ENCODE measurements at places on chromosomes 7 and 10. TPM values are rescaled to one million over a fixed set of nuclear protein-coding genes. Genes with fewer than 3 reads are reported as not detected.

GRCh38 chr10:72593963-72594362 lies 31.9 kb downstream of the MICU1 start:
- DNase-seq: no peak

GRCh38 chr10:58973235-58973595 lies 203.2 kb upstream of the PHYHIPL start:
- no peak for DNase-seq

The SUFU gene
- 14.7 TPM for total RNA-seq

The SAMD9L gene
- not detected for total RNA-seq

The NUTM2E gene
- 0.09 TPM for total RNA-seq

DNA sequence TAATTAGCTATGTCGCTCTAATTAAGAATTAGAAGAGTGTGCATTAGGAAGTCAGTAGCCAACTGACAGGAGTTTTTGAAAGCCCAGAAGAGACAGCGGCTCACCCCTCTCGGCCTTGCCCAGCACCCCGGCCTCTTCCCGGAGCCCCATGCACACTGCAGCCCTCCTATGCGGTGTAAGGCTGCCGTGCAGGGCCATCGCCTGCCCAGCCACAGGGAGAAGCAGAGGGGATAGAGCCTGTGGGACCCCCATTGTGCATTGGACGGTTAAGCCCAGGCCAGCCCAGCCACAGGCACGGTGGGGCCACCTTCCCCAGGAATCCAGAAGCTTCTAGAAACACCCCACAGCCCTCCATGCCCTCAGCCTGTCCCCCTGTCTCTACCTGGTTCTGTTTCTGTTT lies 569.7 kb upstream of the MKI67 start:
- DNase-seq: peak; percentile 40

The EPO gene
- total RNA-seq: 0.58 TPM

The KLF14 gene
- total RNA-seq: not detected

- no peak for DNase-seq
Measured at GRCh38 chr10:107966826-107967225, 802.3 kb upstream of the SORCS1 start.

The NRP1 gene
- 1.9 TPM for total RNA-seq

The CXCL12 gene
- total RNA-seq: 0.09 TPM

The PCDH15 gene
- 0.17 TPM for total RNA-seq

- DNase-seq: no peak
Measured at GRCh38 chr7:21898265-21898930, 47.3 kb downstream of the CDCA7L start.

- DNase-seq: no peak
Measured at GRCh38 chr10:102632394-102633111, 11.7 kb upstream of the TRIM8 start.

GRCh38 chr10:129335942-129336341 lies 131.1 kb upstream of the MGMT start:
- DNase-seq: no peak

The NUTM2A gene
- 0.69 TPM for total RNA-seq

GRCh38 chr10:119191881-119192280 lies 13.3 kb upstream of the PRDX3 start:
- no peak for DNase-seq

DNA sequence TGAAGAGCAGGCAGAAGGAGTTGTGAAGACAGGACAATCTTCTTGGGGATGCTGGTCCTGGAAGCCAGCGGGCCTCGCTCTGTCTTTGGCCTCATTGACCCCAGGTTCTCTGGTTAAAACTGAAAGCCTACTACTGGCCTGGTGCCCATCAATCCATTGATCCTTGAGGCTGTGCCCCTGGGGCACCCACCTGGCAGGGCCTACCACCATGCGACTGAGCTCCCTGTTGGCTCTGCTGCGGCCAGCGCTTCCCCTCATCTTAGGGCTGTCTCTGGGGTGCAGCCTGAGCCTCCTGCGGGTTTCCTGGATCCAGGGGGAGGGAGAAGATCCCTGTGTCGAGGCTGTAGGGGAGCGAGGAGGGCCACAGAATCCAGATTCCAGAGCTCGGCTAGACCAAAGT lies 1.5 kb downstream of the CHPF2 start:
- no peak for DNase-seq

DNA sequence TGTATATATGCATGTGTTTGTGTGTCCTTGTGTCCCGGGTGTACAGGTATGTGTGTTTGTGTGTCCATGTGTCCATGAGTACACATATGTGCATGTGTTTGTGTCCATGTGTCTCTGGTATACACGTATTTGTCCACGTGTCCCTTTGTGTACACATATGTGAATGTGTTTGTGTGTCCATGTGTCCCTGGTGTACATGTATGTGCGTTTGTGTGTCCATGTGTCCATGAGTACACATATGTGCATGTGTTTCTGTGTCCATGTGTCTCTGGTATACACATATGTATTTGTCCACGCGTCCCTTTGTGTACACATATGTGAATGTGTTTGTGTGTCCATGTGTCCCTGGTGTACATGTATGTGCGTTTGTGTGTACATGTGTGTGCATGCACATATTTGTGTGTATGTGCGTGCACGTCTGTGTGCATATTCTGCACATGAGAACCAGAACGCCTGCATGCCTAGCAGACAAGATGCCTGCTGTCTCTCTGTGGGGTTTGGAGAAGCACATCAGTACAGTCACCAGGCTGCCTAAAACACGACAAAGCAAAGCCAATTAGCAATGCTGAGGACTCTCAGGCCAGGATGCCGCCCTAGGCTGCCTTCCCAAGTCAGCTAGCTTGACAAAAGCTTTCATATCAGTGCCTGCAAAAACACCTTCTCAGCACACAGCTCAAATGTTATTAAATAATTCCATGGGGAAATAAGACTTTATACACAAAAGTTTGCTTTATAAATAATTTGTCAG lies 327.8 kb downstream of the PTPRN2 start:
- no peak for DNase-seq

DNA sequence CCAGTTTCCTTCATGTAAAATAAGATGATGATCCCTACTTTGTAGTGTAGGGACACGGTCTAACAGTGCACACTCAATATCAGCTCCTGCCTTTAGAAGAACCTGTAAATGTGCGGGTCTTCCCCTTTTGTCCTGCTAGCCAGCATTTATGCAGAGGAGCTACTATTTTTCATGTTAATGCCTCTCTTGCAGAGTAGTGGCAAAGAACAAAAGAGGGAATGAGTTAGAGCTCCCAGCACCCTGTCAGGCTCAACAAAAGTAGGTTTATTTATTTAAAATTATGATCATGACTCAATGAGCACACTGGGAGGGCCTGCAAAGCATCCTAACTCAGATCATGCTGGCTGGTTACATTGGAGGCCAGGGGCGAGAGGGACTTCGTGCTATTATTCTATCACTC lies 414.5 kb upstream of the COBL start:
- DNase-seq: peak; percentile 8

GRCh38 chr7:47518827-47519226 lies 63.1 kb downstream of the TNS3 start:
- DNase-seq: no peak

DNA sequence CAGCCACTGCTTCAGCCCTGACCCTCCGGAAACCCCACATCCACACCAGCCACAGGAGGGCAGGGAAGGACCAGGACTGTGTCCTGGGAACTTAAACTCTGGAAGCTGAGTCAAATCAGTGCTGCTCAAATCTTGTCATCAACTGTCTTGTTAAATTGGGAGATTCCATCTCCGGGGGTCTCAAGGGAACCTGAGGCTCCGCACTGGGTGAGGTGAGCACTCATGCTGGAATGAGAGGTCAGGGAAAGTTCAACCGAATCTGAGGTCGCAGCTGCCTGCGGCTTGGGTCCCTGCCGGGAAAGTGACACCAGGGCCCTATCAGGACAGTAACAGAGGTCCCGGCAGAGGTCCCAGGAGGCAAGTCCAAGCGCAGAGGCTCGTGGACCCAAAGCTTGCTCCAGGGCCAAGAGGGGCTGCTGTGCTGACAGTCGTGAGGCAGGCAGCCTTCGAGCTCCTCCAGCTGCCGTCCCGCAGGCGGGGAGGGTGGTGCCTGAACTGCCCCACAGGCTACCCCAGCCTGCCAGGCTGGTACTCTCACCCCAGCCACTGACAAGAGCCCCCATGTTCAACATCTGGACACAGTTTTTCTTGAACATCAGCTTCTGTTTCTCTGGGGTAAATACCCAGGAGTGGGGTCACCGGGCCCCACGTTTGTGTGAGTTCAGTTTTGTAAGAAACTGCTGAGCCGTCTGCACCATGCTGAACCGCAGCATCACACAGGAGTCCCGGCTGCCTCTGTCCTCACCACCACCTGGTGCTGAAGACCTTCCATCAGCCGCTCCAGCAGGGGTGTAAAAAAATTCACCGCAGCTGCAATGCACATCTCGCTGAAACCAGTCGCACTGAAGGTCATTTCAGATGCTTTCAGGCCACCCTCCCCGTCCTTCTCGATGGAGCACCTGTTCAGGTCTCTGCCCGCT lies 101.0 kb downstream of the DIP2C start:
- DNase-seq: no peak

The ST8SIA6 gene
- total RNA-seq: 4.4 TPM
